ENCODE measurements at places on chromosomes 3 and 15.

DNA sequence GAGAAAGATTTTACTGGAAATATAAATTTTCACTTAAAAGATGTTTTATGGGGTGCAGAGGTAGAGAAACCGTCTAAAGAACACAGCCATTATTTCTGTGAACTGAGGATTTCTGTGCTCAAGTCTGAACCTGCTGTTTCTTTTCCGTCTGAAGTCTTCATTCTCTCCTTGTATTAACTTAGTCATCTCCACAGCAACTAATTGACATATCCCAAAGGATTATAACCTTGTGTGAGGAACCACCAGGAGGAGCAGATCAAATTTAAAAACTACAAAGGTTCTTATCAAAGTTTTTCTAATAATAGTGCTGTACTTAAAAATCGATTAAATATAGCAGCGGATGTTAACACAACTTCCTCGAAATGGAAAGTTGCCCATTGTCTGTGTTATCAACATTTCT, 31.1 kb upstream of the ICE2 start:
- DNase-seq = no peak

DNA sequence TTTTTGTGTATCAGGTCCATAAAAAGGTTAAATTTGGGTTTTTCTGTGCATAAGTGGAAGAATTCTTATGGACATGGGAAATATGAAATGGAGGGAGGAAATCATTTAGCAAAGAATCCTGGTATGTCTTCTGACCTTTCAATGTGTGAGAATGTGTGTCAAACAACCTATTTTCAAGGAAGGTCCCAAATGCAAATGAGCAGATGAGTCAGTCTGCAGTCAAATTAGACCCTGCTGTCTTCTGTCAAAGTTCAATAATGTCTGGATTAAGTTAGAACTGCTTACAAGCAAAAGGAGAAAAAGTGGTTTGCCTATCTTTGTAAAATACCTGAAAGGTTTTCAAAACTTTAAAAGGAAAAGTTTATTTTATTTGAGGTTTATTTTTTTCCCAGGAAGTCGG, 15.3 kb downstream of the FBN1 start:
- no peak for DNase-seq

GRCh38 chr15:24862726-24863521, 91.9 kb upstream of the SNRPN start:
- no peak for DNase-seq

GRCh38 chr3:20837676-20838302, 651.8 kb upstream of the SGO1 start:
- DNase-seq = no peak

- no peak for DNase-seq
Measured at GRCh38 chr3:151856118-151856517, 17.3 kb upstream of the SUCNR1 start.

DNA sequence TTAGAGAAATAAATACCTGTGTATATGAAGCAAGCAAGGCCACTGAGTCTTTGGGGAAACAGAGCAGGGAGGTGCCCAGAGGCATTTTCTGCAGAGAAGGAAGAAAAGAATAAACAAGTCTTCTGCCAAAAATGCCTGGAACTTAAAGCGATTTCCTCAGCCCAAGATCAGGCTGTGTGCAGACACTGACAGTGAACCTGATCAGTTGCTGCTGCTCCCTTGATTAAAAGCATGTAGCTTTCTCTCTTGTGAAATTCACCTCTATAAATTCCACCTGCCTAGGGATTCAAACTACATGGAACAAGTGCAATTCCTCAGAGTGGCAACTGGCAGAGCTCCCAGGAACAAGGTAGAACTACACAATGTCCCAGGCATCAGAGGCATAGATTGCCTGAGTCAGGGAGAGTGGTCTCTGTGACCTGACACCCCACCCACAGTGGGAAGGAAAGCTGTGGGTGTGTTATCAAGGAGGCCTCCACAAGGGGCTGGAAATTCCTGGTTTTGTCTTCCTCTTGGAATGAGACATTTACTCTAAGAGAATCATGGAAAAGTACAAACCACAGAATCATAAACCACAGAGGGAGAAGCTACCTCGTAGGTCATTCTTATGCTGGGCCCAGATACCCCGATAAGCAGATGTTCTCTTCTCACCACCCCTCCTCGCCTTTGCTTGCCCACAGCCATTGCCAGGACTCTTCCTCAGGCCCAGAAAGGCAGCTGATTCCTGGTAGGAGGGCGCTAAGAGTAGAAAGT, 1.8 kb upstream of the ZBTB38 start:
- DNase-seq = no peak

GRCh38 chr3:99929745-99930139, 112.1 kb downstream of the CMSS1 start:
- DNase-seq = no peak

GRCh38 chr3:171695426-171695825, 114.9 kb downstream of the PLD1 start:
- DNase-seq = no peak

- no peak for DNase-seq
Measured at GRCh38 chr3:55091381-55092225, 163.7 kb upstream of the LRTM1 start.
